ENCODE measurements at places on chromosomes 13 and 19.

DNA sequence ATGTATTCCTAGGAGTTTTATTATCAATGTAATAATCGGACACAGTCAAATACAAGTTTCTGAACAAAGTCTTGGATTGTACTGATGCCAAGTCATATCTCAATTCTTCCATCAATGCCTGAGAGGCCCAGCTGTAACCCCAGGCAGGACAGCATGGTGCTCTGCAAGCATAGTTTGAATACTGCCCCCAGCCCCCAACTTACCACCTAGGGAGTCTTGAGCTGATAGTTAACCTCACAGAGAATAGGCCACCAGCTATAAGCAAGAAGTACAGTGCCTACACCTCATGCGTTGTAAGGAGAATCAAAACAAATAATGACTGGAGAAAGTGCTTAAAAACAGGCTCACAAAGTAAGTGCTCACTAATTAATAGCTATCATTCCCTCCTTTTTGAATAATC lies 2.7 kb downstream of the PROSER1 start:
- no peak for DNase-seq

DNA sequence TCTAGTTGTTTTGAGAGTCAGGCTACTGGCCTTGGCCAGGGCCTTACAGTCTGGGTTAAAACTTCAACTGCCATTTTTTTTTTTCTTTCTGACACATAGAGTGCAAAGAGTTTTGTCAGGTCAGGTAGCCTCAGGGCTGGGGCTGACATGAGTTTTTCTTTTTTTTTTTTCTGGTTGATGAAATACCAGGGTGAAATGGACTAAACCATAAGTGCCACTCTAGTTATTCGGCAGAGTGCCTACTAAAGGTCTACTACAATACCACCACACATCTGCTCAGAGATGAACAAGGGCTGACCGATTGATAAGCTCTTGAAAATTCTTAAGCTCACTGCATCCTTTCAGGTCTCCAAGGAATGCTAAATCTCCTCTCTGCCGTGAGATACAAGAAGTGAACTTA lies 4.4 kb upstream of the ZNF320 start:
- DNase-seq: no peak

DNA sequence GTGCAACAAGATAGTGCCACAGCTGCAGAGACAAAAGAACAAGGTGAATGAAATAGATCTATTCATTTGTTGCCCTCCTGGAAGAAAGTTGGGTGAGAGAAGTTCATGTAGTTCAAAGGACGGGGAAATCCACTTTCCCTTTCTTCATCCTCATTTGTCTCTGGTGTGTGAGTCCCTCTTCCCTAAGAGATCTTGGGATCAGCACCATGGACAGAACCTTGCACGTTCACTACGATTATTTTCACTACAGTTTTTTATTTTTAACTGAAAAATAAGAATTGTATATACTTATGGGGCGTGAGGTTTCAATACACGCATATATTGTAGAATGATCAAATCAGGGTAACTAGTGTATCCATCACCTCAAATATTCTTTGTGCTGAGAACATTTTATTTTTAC lies 29.2 kb downstream of the NLRP5 start:
- no peak for DNase-seq

- DNase-seq: no peak
Observed at GRCh38 chr13:30818323-30818960, 83.1 kb downstream of the ALOX5AP start.

GRCh38 chr13:113106711-113107351 lies 1.2 kb downstream of the F7 start:
- DNase-seq: no peak

GRCh38 chr13:37869756-37870488 lies at the start of gene TRPC4:
Gene TRPC4, minus strand, starts transcription at chr13:37869772. Its CDS starts 86,439 bp downstream, at chr13:37783333.
- DNase-seq: peak; percentile 35

DNA sequence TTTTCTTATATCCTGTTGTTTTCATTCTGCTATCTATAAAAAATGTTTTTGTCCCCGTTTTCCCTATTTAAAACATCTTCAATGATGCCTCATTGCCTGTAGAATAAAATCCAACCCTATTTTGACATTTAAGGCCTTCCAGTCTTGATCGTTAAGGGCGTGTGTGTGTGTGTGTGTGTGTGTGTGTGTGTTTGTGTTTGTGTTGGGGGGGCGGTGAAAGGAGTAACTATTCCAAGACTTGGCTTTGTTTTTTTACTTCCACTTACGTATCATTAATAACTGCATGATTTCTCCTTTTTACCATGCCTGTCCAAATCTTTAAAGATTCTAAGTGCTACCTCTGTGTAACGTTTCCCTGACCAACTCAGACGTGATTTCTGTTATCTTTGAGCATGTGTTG lies 784 bp downstream of the PIBF1 start:
- DNase-seq: no peak

DNA sequence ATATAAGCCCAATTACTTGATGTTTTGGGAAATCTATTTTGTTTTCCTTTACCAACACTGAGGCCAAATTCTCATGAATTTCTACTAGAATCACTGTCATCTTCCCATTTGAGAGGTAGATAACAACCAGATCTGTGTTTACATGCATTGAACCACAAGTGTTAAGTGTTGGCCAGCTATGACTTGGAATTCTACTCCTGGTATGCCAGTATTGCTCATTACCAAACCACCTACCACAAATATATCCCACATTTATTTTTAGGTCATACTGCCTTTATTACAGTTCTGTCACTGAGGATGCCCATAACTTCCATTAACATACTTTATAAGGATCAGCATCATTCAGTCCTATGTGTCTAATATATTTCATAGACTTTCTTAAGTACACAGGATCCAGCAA lies 328.9 kb downstream of the DIAPH3 start:
- DNase-seq: no peak

GRCh38 chr13:44573790-44574465 lies 2.2 kb downstream of the TSC22D1 start:
- no peak for DNase-seq

DNA sequence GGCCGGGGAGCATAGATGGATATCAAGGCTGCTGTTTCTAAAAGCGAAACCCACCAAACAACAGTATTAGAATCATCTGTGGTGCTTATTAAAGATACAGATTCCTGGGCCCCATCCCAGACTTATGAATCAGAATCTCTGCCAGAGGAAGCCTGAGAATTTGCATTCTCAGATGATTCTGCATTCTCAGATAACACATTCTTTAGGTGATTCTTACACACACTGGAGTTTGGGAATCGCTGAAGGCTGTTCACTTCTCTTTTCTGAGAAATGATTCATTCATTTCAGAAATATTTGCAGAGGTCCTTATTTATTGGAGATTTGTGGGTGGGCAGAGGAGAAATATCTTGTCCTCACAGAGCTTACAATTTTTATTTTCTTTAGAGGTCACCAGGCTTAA lies 24.4 kb downstream of the ALOX5AP start:
- DNase-seq: no peak

DNA sequence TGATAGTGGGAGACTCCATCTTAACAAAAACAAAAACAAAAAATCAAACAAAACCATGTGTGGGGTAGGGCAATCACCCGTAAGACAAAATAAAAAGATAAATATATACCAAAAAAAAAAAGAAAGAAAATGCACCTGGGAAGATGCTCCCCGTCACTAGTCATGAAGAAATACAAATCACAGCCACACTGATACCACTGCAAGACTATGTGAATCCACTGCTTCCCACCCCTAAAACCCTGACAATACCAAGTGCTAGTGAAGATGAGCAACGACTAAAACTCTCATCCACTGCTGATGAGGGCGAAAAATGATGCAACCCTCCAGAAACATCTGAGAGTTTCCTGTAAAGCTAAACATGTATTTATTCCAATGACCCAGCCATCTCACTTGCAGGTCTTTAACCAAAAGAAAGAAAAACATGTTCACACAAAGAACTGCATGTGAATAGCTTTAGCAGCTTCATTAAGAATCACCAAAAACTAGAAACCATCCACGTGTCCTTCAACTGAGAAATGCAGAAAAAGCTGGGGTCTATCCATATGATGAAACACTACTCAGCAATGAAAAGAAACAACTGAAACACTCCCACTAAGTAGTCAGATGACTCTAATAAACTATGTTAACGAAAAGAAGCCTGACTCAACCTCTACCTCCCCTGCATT lies 31.7 kb downstream of the BRD4 start:
- DNase-seq: no peak

DNA sequence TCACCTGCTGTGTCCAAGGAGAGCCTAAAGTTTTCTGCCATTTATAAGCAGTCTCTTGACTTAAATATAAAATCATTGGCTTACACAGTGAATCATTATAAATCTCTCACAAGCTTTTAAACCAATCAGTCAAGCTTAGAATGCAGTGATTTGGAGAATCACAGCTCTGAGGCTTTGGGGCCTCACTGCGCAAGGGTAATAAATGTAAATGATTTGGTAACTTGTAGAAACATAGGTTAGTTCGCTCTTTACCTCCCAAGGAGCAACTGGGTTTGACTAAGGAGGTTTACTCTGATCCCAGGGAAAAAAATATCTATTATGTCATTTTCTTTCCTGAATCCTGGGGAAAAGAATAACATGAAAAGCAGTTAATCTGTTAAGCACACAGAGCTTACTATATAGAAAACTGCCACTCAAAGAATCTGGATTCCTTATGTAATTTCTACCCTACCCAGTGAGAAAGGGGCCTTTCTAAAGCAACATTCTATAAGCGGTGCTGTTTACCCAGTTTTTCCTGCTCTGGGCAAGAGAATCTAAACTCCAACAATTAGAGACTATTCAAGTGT lies 128.2 kb downstream of the MZT1 start:
- DNase-seq: no peak

DNA sequence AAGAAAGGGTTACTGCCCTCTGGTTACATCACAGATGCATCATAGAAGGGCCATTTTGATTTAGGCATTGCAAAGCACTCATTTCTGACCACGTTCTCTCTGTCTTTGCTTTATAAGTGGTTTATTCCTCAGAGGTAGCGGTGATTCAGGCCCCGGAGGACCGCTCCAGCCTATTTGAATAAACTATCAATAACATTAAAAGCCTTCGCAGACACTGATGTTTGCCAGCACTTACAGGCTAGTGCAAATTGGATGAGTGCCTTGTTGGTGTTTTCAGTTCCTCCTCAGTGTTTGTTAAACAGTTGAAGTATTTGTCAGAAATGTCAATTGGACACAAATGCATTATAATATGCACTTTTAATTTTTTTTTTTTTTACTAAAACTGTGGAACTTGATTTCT lies 120.2 kb downstream of the RXFP2 start:
- no peak for DNase-seq

DNA sequence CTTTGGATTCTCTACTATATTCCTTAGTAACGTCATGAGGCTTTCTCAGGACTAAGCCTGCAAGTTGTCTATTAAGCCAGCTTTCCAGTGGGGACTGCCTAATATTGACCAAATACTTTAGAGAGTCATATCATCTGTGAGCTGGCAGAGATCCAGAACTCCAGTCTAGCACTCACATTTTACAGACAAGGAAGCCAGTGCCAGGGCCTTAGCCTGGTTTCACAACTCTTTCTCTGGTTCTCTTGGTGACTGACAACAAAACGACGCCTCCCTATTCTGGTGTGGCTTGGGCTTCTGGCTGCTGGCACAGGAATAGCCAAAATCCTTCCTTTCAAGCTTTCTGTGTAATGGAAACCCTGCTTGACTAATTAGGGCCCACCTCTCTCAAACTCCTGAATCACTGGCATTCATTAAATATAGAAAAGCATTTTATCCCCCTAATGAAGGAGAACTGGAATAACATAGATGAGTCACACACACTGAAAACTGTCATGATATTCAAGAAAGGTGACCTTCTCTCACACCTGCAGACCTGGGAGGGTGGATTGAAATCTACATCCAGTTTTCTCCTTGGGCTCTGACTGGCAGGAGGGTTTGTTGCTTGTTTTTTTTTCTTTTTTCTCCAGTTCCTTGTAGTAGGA lies 75.2 kb upstream of the UBL3 start:
- no peak for DNase-seq

- no peak for DNase-seq
Observed at GRCh38 chr13:36130552-36131221, 495 bp downstream of the DCLK1 start.

- no peak for DNase-seq
Observed at GRCh38 chr13:98368019-98368418, 190.9 kb upstream of the RNF113B start.

DNA sequence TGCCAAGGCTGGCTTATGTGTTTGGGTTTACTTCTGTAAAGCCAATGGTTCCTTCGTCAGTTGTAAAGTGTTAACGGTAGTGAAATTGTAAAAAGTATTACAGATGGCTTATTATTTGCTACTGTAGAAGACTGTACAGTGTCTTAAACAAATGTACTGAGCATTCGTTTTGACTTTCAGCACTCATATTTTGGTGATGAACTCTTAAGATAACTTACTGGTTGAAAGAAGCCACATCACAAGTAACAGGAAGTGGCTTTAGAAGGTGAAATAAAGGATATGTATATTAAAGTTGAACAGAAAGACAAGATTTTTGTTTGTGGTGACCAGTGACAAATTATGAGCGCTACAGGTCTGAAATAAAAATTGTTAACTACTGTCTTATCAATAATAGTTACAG lies 64.2 kb downstream of the URI1 start:
- DNase-seq: no peak

- DNase-seq: no peak
Observed at GRCh38 chr13:113646921-113647340, 11.1 kb downstream of the ATP4B start.

- no peak for DNase-seq
Observed at GRCh38 chr13:96299235-96299634, 209.3 kb downstream of the HS6ST3 start.

GRCh38 chr19:29383696-29384095 lies 142.1 kb upstream of the VSTM2B start:
- no peak for DNase-seq

- DNase-seq: peak; percentile 38
Observed at GRCh38 chr19:21202865-21203494, 61.1 kb downstream of the ZNF431 start.

DNA sequence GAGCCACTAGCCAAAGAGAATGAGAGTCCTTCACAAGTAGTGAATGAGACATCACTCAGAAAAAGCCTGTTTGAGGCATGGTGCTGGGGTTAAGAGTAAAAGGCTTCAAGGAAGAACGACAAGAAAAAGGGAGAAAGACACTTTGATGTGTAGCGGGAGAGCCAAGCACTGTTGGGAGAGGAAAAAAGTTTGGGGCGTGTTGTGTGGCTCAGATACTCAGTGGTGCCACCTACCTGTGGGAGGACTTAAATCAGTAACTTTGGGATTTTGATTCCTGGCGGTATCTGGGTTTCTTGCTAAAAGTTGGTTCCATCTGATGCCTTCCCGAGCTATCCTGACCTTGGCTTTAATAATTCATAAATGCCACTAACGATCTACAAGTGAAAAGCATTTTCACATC lies 12.3 kb downstream of the ELSPBP1 start:
- no peak for DNase-seq

- no peak for DNase-seq
Observed at GRCh38 chr19:16229322-16229641, 31.6 kb downstream of the AP1M1 start.

DNA sequence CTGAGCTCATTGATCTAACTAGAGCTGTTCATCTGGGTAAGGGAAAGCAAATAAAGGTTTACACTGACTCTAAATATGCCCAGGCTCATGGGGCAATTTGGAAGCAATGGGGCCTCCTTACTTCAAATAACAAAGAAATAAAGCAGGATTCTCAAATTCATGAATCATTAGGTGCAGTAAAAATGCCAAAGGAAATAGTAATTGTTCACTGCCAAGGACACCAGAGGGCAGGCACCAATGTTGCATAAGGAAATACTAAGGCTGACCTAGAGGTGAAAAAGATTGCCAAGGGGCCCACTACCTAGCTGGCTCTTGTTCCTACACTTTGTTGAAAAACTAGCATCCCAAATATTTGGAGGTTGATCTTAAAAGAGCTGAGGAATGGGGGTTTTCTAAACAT lies 1686.7 kb upstream of the MIR17HG start:
- no peak for DNase-seq

- DNase-seq: no peak
Observed at GRCh38 chr19:11452620-11453310, 17.3 kb downstream of the PRKCSH start.
